Sciatic nerve (tissue), 2 donors: ENCODE measurements at places on chromosomes 16 and 17.
A peak's percentile ranks its signal among the peaks of the same experiment; 100 is the strongest.

- no peak for DNase-seq
These were observed 53.8 kb upstream of the SLC25A19 start for GRCh38 chr17:75342996-75343395.

DNA sequence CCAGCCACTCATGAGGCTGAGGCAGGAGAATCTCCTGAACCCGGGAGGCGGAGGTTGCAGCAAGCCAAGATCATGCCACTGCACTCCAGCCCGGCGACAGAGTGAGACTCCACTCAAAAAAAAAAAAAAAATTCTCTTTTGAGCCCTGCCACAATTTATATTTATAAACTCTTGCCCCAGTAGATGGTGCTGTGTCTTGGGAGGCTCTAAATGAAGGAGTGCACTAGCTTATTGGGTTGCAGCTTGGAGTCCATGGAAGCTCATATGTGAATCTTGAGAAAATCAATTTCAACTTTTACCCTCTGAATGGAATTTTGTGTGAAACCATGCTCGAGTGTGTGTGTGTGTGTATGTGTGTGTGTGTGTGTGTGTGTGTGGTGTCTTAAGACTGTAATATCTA is 420.1 kb downstream of the HS3ST4 start:
- no peak for DNase-seq

DNA sequence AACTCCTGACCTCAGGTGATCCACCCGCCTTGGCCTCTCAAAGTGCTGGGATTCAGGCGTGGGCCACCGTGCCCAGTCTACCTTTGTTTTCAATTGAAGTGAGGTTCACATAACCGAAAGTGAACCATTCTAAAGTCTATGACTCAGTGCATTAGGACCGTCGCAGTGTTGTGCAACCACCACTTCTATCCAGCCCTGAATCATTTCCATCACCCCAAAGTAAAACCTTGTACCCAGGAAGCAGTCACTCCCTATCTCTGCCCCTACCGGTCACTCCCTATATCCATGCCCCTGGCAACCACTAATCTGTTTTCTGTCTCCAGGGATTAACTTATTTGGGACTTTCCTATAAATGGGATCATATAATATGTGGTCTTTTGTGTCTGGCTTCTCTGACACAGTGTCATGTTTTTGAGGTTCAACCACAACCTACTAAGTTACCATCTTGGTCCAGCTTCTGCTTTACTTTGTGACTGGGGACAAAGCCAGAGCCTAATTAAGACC is 28.3 kb upstream of the CDC42EP4 start:
- DNase-seq = peak; percentile 61

- DNase-seq = no peak
These were observed 73.2 kb upstream of the C16orf82 start for GRCh38 chr16:26993511-26993910.

DNA sequence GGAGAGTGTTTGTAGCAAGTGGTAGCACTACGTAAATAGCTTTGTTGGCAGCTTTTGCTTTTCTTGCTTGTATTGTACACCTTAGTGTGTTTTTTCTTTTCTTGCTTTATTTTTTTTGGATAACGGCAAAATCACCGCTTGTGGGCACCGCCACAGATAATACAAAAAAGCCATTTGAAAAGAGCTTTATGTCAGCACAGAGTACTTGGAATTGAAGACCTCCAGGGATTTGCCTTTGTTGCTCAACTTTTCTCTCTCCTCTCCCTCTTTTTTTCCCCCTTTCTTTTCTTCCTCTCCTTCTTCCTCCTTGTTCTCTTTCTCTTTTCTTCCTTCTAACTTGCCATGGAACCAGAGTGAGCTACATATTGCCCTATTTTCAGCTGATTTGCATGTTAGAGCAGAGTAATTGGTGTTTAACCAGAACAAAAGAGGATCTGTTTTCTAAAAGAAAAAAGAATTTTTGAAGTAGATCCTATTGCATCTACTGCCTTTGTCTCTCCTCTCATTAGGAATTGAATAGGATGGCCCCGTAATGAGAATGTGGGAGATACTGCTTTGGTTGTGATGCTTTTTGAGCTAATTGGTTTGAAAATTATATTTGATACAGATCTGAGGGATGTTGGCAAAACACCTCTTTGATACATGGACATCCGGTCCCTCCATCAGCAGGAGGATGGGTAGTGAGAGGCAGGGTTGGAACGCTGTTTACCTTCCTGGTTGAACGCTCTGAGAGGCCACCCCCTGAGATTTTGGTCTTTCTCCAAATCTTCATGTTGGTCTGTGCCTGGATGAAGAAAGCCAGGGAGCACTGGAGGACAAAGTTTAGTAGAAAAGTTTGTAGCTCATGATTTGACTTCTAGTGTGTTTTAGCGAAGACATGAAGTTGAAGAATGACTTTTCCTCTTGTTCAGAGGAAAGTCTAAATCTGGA is 85.6 kb downstream of the MSI2 start:
- no peak for DNase-seq

DNA sequence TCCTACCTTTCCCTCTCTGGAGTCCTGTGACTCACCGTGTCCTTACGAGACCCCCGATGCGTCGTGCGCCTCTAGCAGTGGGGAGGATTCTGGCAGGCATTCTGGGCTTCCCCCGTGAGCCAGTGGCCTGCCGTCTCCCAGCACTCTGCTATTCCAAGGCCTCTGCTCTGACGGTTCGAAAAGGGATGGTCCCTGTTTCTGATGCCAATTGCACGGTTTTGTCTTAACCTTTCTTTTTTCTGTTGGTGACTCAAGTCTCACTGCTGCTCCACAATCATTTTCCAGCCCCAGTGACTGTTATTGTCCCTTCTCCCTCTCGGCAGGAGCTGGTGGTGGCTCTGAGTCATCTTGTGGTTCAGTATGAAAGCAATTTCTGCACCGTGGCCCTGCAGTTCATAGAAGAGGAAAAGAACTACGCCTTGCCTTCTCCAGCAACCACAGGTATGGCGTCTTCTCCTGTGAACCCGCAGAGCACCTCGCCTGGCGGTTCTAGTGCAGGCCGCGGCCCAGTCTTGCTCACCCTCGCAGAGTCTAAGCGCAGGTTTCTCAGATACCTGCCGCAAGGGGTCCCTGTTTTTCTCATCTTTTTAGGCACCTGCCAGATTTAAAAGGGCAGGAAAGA is 100.1 kb upstream of the CHMP6 start:
- no peak for DNase-seq

DNA sequence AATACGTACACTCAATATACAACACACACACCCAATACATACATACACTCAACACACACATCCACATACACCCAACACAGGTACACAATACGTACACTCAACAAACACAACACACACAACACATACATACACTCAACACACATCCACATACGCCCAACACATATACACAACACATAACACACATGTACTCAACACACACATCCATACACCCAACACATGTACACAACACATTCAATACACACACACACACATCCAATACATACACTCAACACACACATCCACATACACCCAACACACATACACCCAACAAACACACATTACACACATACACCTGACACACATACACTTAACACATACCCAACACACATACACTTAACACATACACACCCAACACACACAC is 95.9 kb downstream of the CCDC182 start:
- DNase-seq = no peak

- no peak for DNase-seq
These were observed 19.9 kb upstream of the TCF25 start for GRCh38 chr16:89853306-89853993.
